ENCODE measurements at places on chromosomes 1 and 21.

DNA sequence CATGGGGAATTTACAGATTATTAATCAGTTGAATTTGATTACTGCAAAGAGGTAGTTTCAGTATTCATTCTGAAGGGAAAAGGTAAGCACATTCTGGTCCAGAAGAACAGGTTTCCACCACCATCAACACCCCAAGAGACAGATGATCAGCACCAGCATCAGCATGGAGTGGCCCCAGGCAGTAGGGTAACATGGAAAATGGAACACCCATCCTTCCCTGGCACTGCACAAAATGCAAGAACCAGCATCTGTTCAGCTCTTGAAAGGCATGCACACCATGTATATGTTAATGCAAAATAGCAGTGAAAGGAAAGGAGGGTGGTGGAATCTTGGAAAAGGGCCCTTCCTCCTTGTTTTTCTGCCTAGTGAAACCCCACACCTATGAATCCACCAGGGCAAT is 9.2 kb downstream of the HSD3B1 start:
- no peak for DNase-seq

DNA sequence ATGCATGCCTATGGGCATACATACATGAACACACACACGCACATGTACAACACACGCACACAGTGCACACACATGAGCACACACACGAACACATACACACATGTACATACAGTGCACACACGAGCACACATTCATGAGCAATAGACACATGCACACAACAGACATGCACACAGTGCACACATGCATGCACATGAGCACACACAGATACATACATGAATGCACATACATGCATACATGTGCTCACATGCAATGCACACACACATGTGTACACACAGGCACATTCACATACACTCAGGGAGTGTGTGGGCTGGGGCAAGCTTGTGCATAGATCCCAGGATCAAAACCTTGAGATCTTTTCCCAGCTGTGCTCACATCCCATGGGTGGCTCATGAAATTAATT is 18.9 kb downstream of the CRYAA start:
- DNase-seq, result no peak

DNA sequence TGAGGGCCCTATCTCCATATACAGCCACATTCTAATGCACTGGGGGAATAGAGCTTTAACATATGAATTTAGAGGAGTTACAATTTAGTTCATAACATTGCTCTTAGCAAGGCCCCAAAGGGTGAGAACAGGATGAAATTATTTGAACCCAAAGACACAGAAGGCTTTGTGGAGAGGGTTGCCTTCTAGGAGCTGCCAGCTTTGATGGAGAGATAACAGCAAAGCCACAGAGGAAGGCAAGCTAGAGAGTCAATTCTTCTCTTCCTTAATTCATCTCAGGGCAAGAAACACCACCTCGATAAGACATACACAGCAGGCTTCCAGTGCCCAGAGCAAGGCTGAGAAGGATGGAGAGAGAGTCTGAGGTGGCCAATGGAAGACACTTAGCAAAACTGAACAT is 94.8 kb upstream of the TMPRSS15 start:
- DNase-seq, result no peak

GRCh38 chr1:223123011-223123610 is 19.9 kb downstream of the TLR5 start:
- no peak for DNase-seq

DNA sequence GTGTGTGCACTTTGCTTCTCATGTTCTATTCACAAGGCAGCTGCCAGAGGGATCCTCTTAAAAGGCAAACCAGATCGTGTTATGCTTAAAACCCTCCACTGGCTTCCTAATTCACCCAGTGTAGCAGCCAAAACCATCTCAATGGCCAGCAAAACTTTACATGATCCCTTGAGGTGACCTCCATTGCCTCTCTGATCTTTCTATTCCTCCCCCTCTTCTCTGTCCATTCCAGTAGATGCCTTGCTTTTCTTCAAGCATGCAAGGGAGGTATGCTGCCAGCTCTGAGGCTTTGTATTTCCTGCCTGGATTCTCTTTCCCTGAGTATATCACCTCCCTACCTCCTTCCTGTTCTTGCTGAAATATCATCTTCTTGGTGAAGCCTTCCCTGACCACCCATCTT is 93.2 kb upstream of the KCNK2 start:
- DNase-seq, result no peak

- DNase-seq, result peak; percentile 50
Measured at GRCh38 chr1:42937141-42937696, 21.4 kb downstream of the SLC2A1 start.

DNA sequence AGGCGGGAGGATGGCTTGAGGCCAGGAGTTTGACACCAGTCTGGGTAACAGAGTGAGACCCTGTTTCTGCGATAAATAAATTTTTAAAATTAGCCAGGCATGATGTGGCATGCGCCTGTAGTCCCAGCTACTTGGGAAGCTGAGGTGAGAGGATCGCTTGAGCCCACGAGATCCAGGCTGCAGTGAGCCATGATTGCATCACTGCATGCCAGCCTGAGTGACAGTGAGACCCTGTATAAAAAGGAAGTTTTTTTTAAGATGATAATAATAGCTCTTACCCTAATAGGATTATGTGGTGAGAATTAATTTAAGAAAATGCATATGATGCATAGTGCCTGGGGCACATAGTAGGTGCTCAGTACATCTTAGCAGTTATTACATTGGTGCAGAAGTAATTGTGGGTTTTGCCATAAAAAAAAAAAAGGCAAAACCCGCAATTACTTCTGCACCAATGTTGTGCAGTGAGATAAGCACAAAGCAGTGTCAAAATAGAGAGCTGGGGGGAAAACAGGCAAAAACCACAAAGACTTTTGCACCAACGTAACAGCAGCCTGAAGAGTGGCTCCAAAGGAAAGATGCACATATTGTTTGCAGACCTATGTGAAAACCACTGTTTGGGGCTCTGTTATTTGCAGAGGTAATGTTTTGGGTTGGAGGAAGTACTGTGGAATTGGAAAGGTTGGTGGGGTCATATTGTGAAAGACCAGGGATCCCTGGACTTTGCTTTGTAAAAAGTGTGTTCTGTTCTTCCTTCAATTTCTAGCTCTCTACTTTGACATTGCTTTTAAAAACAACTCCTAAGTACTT is 72.4 kb downstream of the PLXNA2 start:
- peak; percentile 78 for DNase-seq

GRCh38 chr1:91584878-91585277 is 84.2 kb downstream of the CDC7 start:
- no peak for DNase-seq

DNA sequence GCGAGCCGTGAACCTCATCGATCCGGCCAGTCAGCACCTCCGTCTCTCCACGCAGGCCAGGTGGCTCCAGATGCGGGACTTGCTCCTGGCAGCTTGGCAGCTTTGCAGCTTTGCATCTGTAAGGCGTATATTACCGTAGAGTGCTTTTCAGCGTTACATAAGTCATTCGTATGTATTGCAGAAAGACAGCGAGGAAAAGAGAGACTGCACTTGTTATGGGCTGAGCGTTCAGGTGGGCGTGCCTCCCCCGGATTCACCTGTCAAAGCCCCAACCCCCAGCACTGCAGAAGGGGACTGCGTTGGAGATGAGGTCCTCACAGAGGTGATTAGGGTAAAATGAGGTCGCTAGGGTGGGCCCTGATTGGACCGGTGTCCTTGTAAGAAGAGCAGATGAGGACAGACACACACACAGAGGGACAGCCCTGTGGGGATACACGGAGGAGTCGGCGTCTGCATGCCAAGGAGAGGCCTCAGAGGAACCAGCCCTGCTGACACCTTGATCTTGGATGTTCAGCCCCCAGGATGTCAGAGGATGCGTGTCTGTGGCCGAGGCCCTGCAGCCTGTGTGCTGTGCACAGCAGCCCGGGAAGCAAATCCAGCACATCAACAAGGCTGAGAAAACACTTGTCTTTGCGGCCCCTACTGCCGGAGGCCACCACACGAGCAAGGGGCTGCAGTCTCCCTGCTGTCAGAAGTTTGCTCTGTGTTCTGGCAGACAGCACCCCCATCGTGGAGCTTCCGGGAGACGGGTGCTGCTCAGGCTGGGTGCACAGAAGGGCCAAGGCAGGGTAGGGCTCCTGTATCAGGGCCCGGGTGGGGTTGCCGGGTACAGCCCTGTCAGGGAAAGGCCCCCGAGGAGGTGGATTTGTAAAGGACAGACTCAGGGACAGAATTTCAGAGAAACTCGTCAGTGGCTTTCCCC is 10.9 kb upstream of the AGPAT3 start:
- peak; percentile 47 for DNase-seq

DNA sequence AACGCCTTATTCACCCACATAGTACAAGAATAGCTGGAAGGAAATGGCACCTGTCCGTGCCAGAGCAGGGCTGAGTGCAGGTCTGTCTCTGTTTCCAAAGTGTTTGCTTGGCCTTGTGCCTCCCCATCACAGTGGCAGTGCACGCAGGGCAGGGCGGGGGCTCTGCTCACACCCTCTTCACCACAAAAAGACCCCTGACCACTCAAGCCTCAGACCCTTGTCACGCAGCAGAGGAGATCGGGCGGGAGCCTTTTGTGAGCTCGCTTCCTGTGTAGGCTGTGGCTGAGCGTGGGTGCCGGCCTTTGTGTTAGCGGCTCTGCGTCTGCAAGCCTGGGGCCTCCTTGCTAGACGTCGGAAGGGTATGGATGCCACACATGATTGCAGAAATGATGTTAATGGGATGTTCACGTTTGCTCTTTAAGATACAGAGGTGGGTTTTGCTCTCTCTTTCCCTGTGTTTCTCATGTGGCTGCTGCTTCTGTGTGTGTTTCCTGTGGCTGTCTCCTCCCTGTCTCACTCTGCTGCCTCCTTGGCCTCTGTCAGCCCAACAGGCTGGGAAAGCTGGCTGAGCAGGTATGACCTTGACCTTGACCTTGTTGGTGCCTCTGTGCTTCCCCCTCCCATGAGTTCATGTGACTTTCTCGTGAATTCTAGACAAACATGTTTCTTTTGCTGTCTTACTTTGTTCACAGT is 45.4 kb downstream of the S100B start:
- no peak for DNase-seq

DNA sequence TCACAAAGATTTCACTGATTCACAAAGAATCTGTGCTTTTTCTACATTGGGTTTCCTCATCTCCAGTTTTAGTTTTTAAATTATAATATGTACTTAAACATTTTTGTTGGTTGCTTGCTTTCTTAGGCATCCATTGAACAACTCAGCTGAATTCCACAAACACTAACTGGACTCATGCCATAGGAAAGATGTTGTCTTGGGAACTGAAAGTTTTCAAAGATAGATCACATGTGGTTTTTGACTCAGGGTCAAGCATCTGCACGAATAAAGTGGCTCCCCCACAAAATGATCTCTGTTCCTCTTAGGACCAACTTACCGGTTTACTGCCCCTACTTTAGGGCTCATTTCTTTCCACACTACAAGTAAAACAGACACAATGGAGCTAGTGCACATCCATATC is 3.1 kb upstream of the KRTAP21-1 start:
- no peak for DNase-seq

DNA sequence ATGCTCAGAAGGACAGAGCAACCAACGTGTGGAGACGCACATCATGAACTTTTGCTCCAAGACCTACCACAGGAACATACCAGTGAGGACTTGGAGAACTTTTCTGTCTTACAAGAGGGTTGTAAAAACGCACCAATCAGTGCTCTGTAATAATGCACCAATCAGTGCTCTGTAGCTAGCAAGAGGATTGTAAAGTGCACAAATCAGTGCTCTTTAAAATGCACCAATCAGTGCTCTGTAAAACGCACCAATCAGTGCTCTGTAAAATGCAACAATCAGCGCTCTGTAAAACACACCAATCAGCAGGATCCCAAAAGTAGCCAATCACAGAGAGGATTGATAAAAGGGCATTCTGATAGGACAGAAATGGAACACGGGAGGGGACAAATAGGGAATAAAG is 40.4 kb upstream of the SPAG17 start:
- no peak for DNase-seq

GRCh38 chr1:62621907-62622306 is 24.6 kb downstream of the ANGPTL3 start:
- peak; percentile 25 for DNase-seq

- no peak for DNase-seq
Measured at GRCh38 chr1:6241887-6242740, 1.9 kb upstream of the HES3 start.

DNA sequence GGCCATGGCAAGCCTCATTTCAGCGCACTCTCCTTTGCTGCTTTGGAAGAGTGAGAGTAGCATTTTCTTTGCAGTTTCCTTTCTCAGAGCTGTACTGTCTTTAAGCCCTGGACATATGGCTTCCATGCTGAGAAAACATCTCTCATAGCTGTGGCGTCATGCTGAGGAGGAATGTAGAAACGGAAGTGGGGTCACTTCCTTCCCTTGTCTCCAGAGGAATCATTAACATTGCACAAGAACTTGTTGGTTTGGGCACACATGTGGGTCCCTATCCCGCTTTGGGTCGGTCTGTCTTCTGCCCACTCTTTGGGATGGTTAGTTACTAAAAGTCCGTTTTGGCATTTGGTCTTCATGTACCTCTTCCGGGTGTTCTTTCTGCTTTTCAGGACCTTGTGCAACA is 5.6 kb downstream of the MFN2 start:
- DNase-seq, result no peak

- DNase-seq, result no peak
Measured at GRCh38 chr1:226814751-226815537, 55.5 kb upstream of the PSEN2 start.

DNA sequence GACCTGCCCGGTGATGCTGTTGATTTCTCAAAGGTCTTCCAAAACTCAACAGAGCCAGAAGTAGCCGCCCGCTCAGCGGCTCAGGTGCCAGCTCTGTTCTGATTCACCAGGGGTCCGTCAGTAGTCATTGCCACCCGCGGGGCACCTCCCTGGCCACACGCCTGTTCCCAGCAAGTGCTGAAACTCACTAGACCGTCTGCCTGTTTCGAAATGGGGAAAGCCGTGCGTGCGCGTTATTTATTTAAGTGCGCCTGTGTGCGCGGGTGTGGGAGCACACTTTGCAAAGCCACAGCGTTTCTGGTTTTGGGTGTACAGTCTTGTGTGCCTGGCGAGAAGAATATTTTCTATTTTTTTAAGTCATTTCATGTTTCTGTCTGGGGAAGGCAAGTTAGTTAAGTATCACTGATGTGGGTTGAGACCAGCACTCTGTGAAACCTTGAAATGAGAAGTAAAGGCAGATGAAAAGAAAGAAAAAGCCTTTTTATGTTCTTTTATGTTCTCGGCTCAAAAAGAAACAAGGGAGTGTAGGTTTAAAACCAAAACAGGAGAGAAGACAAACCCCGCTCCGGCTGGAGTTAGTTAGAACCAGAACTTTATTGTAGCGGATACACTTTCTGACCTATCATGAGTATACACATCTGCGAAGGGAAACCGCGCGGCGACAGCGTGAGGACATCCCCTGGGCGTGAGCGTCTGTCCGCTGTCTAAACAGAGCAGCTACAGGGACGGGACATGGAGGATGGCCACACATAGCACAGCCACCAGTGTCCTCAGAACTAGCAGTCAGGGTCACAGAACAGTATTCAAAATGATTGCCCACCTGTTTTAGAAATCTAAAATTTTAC is 77.1 kb downstream of the PIK3CD start:
- DNase-seq, result no peak

- DNase-seq, result no peak
Measured at GRCh38 chr1:167798952-167799351, 77.2 kb downstream of the MPZL1 start.

- DNase-seq, result peak; percentile 91
Measured at GRCh38 chr1:154155251-154155650, 378 bp upstream of the NUP210L start.
